Activated T-cell treated with anti-CD3 and anti-CD28 coated beads, Interleukin-2, amount 50 U/mL, for 72 hours (primary cell): ENCODE measurements at places on chromosomes 1 and 21.

DNA sequence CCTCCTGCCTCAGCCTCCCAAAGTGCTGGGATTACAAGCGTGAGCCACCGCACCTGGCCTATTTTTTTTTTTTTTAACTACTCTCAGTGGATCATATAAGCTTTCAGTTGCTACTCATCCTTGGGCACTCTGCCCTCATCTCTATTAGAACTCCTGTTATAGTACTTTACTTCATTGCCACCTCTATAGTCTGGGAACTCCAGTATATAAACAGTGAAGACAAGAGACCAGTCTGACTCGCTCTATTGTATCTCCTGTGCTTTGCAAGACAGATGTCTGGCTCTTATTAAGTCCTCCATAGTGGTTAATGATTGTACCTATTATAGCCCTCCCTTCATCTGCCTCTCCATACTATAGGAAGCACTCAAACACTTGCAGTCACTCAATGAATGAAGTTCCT is 15.1 kb downstream of the KHDRBS1 start:
- no peak for DNase-seq
- peaks cover 33% of the 10 kb centered on the region for H3K4me1 ChIP-seq
- no peak overlapping the region for H3K4me3 ChIP-seq
- no peaks in the 10 kb centered on the region for H3K27me3 ChIP-seq
- H3K36me3 ChIP-seq = peaks cover 13% of the 10 kb centered on the region
- H3K27ac ChIP-seq = no peak overlapping the region

GRCh38 chr1:186680245-186681061 is at the start of gene PTGS2:
PTGS2 (minus strand) TSS chr1:186680423; CDS start chr1:186680290, 133 bp downstream.
- DNase-seq = peak; percentile 76
- H3K36me3 ChIP-seq = no peaks in the 10 kb centered on the region
- peaks cover 69% of the 10 kb centered on the region for H3K27me3 ChIP-seq
- H3K27ac ChIP-seq = peak within 1 kb of the TSS; percentile 68
- H3K4me3 ChIP-seq = peak within 1 kb of the TSS; percentile 92

GRCh38 chr1:19049798-19050197 is 93.3 kb upstream of the IFFO2 start:
- no peaks in the 10 kb centered on the region for H3K36me3 ChIP-seq
- no peak for DNase-seq
- no peak overlapping the region for H3K27ac ChIP-seq
- no peak overlapping the region for H3K4me3 ChIP-seq
- peaks cover 13% of the 10 kb centered on the region for H3K27me3 ChIP-seq

- H3K4me3 ChIP-seq = no peak overlapping the region
- H3K4me1 ChIP-seq = no peaks in the 10 kb centered on the region
- H3K27me3 ChIP-seq = no peaks in the 10 kb centered on the region
These were observed 21.6 kb upstream of the MAGOH start for GRCh38 chr1:53259932-53260331.

GRCh38 chr21:43643193-43643592 is 16.1 kb downstream of the HSF2BP start:
- peaks cover 25% of the 10 kb centered on the region for H3K4me1 ChIP-seq
- no peaks in the 10 kb centered on the region for H3K36me3 ChIP-seq
- H3K4me3 ChIP-seq = no peak overlapping the region
- DNase-seq = no peak
- H3K27me3 ChIP-seq = no peaks in the 10 kb centered on the region

GRCh38 chr1:236888903-236889302 is 93.8 kb downstream of the MTR start:
- no peaks in the 10 kb centered on the region for H3K4me1 ChIP-seq
- DNase-seq = no peak
- H3K27ac ChIP-seq = no peak overlapping the region
- H3K4me3 ChIP-seq = no peak overlapping the region
- H3K27me3 ChIP-seq = no peaks in the 10 kb centered on the region

- no peak overlapping the region for H3K4me3 ChIP-seq
- H3K36me3 ChIP-seq = peaks cover 3% of the 10 kb centered on the region
- H3K27me3 ChIP-seq = no peaks in the 10 kb centered on the region
These were observed 44.8 kb downstream of the AGPAT3 start for GRCh38 chr21:43909741-43910400.

- no peak overlapping the region for H3K4me3 ChIP-seq
- H3K36me3 ChIP-seq = peaks cover 7% of the 10 kb centered on the region
- H3K27ac ChIP-seq = peak overlapping the region; percentile 91
- no peaks in the 10 kb centered on the region for H3K27me3 ChIP-seq
- H3K4me1 ChIP-seq = peaks cover 35% of the 10 kb centered on the region
- DNase-seq = no peak
These were observed 57.9 kb downstream of the MIER1 start for GRCh38 chr1:66982561-66983260.

DNA sequence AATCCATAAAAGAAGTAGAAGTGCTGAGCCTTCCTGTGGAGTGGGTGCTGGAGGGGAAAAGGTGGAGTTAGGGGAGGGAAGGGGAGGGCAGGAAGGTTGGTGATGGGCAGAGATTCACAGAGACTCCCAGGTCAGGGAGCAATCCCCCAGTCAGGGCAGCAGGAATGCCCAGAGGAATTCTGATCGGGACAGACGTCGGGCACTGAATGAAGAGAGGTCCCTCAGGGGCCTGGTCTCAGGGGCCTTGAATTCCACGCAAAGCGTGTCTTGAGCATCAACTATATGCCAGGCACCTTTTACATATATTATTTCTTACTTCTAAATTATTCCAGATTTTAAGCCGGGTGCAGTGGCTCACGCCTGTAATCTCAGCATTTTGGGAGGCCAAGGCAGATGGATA is 7.2 kb upstream of the PADI1 start:
- no peak overlapping the region for H3K4me3 ChIP-seq
- no peak for DNase-seq

DNA sequence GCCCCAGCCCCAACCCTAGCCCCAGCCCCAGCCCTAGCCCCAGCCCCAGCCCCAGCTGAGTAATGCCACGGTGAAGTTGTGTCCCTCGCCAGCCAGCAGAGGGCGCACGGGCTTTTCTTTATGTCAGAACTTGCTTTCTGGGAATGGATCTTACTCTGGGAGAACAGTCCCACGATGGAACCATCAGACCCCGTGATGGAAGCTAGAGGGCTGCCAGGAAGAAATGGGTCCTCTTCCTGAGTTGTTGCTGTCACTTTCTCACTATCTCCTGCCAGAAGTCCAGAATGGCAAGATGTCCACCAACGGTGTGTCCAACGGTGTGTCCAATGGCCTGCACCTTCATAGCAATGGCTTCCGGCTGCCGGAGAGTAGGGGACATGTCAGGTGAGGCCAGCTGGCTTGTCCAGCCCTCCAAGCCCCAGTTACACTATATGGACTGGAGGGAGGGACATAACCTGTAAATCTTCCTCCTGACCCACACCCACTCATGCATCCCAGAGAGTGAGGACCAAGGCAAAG is 25.1 kb upstream of the TMEM222 start:
- H3K4me1 ChIP-seq = no peaks in the 10 kb centered on the region
- H3K36me3 ChIP-seq = no peaks in the 10 kb centered on the region
- no peaks in the 10 kb centered on the region for H3K27me3 ChIP-seq
- DNase-seq = peak; percentile 67

GRCh38 chr1:47201179-47201578 is 11.3 kb upstream of the PDZK1IP1 start:
- H3K4me1 ChIP-seq = no peaks in the 10 kb centered on the region
- no peak for DNase-seq
- H3K27ac ChIP-seq = no peak overlapping the region
- H3K4me3 ChIP-seq = no peak overlapping the region
- peaks cover 46% of the 10 kb centered on the region for H3K27me3 ChIP-seq

GRCh38 chr1:244325056-244325758 is 126.5 kb downstream of the ADSS2 start:
- H3K36me3 ChIP-seq = peaks cover 4% of the 10 kb centered on the region
- peak overlapping the region; percentile 99 for H3K27ac ChIP-seq
- H3K4me1 ChIP-seq = peaks cover 24% of the 10 kb centered on the region
- no peak for DNase-seq
- peak overlapping the region; percentile 92 for H3K4me3 ChIP-seq

- H3K4me3 ChIP-seq = no peak overlapping the region
- peaks cover under 1% of the 10 kb centered on the region for H3K27me3 ChIP-seq
- H3K4me1 ChIP-seq = no peaks in the 10 kb centered on the region
- no peaks in the 10 kb centered on the region for H3K36me3 ChIP-seq
- no peak for DNase-seq
These were observed 47.2 kb downstream of the GNG12 start for GRCh38 chr1:67785847-67786753.

GRCh38 chr1:63804829-63805484 is 31.1 kb downstream of the ROR1 start:
- no peaks in the 10 kb centered on the region for H3K4me1 ChIP-seq
- DNase-seq = no peak
- H3K27me3 ChIP-seq = peaks cover 20% of the 10 kb centered on the region
- no peak overlapping the region for H3K4me3 ChIP-seq
- no peaks in the 10 kb centered on the region for H3K36me3 ChIP-seq

DNA sequence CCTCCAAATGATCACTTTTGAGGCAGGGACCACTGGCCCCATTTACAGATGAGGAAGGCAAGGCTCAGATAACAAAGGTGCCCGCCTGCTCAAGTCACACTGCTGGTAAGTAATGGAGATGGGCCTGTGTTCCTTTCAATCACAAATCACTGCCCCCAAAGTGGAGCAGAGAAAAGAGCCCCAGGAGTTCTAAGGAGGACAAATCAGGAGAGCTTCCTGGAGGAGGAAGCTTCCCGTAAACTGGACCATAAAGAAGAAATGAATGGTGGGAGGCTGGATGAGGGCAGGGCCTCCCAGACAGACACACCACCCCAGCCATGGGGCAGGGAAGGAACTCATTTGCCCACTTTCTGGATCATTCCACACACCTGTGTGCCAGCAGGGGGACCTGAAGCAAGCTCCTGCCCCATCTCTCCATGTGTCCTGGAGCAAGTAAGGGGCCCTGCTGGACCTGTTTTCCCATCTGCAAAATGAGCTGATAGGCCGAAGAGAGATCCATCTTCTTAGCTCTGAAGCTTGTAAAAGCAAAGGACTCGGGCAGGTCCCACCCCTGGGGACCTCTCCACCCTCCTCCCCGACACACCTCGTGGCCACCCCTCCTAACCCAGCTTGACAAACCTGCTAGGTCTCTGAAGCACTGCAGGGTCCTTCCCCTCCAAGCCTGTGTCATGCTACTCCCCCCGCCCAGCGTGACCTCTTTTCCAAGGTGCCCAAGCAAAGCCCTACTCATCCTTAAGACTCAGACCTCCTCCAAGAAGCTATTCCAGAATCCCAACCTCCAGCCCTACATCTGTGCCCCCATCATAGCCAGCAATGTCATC is 5.5 kb downstream of the LAPTM5 start:
- DNase-seq = no peak
- peak overlapping the region; percentile 99 for H3K4me3 ChIP-seq
- peak overlapping the region; percentile 75 for H3K27ac ChIP-seq
- H3K27me3 ChIP-seq = no peaks in the 10 kb centered on the region
- peaks cover 19% of the 10 kb centered on the region for H3K36me3 ChIP-seq
